ENCODE measurements at places on chromosomes 2 and 18.

DNA sequence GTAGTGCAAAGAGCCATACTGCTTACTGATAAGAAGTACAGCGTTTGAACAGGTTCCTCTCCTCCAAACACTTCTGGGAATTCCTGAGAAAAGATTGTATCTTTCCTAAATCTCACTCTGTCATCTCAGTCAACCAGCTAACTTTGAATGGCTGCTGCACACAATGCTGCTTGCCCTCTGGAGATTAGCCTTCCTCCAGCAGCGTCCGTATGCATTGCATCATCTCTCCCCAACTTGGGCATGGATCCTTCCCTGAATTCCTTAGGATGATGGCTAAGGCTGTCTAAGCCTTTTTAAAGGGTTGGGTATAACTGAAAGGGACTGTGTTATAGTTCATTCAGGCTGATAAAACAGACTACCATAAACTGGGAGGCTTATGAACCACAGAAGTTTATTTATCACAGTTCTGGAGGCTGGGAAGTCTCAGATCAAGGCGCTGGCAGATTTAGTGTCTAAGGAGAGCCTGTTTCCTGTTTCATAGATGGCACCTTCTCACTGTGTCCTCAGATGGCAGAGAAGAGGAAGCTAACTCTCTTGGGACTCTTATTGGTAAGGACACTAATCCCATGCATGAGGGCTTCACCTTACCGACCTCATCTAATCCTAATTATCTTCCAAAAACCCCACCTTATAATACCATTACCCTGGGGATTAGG is 105.3 kb downstream of the PAX3 start:
- DNase-seq: no peak

DNA sequence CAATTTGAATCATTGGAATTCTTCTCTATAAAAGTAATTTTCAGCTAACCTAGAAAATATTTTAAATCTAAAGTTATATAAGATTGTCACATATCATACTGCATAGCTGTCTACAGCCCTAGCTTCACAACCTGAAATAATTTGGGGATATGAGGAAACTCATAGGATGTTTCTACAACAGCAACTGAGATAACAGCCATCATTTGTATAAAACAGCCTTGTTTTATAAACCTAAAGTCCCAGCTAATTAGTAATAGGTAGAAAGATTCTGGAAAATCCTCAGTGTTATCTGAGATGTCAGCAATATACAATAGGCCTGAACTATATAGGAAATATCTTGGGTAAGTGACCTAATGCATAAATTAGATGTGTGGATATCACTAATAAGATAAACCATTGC is 47.6 kb upstream of the TSPYL6 start:
- no peak for DNase-seq

DNA sequence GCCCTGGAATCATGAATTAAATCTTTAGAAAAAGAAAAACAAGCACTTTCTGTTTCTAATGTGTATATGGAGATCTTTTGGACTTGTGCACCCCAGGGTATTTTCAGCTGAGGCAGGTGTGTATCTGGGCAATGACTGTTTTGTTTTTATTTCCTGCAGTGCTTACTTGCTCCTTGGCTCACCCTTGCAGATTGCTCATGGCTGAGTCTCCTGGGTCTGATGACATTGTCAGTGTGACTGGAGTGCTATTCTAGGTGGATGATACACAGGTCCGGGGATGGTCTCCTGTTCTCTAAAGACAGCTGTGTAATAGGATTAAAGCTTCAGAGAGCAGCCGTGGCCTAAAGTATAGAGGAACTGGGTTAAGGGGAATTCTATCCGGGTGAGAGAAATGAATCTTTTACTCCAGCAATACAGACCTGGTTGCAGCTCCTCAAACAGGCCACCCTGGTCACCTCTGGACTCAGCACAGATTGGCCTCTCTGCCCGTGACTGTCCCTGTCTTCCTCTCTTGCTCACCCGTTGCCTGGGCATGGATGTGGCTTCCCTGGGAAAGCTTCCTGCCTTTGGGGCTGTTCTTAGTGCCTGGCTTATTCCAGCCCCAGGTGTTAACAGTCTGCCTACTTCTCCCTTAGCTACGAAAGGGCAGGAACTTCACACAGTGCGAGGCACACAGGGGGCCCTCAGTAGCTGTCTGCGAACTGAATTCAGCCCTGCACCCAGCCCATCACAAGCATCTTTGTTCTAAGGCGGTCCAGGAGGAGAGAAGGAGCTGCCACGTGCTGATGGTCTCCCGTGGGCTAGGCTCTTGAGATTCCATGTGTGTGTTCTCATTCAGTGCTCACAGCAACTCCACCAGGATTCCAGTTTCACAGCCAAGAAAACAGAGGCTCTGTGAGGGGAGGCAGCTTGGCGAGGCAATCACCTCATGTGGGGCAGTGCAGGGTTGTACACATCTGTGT is 84.3 kb downstream of the ACOXL start:
- DNase-seq: no peak

DNA sequence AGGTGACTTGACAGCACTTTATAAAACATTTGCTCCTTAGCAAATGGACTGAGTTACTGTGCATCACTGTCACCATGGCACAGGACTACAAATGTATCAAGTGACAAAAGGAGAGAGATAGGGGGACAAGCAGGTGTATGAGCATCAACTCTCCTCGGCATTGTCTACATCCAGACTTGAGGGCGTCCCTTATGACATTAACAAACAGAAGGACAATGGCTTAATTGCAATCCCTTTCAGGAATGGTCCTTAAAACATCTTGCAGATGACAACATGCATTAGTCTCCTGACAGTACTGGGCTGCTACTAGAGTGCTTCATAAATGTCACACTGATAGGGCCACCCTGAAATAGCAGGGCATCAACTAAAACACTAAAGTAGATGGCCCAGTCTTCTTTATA is 198.8 kb downstream of the PDE1A start:
- DNase-seq: no peak

- no peak for DNase-seq
Observed at GRCh38 chr2:196245378-196246140, 74.2 kb upstream of the STK17B start.

DNA sequence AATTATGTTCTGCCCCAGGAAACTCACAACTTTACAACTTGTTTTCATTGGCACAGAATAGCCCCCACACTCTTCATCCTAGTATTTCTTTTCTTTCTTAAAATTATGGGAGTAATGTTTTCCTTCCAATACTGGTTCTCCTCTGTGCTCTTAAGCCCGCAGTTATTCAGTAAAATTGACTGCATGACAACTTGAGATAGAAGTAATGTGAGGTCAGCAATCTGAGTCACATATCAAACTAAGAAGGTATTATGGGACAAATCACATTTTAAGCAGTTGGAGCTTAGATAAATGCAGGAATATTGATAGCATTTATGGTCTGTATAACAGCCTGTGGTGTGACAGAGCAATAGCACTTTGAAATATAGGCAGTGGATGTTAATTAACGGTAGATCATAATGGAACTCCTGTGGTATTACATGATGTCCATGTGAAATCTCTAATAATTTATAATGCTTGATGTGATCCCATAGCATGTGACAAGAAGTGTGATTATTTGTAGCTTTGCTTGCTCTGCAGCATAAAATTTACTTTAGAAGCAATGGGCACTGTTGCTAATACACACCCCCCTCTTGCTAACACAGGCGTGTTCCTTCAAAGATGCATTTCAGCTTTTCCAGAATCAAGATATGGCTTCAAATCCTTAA is 351.4 kb upstream of the CDH20 start:
- no peak for DNase-seq

- no peak for DNase-seq
Observed at GRCh38 chr18:11412811-11413210, 196.6 kb upstream of the SLC35G4 start.

DNA sequence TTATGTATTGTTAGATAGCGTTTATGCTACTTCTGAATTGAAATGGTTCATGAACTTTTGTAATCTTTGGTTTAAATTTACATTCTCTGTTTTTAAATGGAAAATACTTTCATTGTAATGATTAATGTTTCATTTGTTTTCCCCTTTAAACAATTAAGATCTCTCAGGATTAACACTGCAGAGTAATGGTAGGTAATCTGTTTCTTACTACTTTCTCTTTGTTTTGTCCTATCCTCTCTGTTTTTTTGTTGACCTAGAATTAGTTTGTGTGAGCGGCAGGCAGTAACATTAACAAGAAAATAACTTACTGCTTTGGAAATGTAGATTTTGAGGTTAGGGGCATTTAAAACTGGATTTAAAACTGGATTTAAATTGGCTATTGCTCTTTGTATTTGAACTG is 19.1 kb downstream of the SMAD4 start:
- DNase-seq: no peak

- DNase-seq: no peak
Observed at GRCh38 chr2:28981620-28982376, 700 bp downstream of the TOGARAM2 start.

GRCh38 chr2:209076151-209076550 is 347.7 kb upstream of the MAP2 start:
- DNase-seq: no peak

GRCh38 chr2:156727867-156728266 is 291.7 kb downstream of the GPD2 start:
- DNase-seq: no peak

DNA sequence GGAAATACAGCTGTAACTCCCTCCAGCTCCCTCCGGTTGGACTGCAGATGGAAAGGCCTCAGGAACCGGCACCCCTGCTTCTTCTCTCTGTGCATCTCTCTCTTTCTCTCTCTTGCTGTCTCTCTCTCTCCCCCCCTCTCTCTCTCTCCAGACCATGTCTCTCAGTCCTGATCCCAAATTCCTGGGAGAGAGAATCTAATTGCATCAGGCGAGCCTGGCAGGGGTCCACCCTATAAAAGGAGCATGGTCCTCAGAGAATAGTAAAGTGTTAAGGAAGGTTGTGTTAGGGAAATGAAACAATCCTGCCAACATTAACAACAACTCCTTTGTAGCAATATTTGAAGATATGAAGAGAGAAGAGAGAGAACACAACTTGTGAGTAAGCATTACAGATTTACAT is 36.7 kb downstream of the VIT start:
- DNase-seq: no peak

- DNase-seq: no peak
Observed at GRCh38 chr2:18238209-18238608, 322.2 kb downstream of the RDH14 start.

DNA sequence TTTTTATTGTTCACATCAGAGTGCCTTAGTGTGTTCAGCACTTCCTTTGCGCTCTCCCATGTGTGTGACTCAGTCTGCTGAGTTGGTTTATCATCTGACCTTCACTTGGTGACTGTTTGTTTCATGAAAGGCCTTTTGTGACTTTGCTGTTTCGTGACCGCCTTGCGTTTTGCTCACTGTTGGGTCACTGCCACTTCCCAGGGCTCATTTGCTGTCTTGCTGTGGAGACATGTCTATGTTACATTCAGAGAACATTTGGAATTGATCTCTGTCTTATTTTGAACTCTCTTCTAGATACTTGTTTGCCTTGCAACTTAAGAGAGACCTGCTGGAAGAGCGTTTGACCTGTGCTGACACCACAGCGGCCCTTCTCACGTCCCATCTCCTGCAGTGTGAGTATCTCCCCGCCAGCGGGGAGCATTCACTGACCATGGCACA is 54.7 kb downstream of the FARP2 start:
- no peak for DNase-seq

DNA sequence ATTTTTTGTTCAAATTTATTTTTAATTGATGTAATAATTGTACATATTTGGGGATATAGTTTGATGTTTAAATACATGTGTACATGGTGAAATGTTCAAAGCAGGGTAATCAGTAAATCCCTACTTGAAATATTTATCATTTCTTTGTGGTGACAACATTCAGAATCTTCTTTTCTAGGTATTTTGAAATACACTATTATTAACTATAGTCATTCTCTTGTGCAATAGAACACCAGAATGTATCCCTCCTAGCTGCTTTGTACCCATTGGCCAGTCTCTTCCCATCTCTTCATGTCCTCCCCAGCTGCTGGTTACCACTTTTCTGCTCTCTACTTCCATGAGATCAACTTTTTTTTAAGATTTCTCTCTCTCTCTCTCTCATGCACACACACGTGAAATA is 126.5 kb downstream of the ZNF407 start:
- DNase-seq: no peak

DNA sequence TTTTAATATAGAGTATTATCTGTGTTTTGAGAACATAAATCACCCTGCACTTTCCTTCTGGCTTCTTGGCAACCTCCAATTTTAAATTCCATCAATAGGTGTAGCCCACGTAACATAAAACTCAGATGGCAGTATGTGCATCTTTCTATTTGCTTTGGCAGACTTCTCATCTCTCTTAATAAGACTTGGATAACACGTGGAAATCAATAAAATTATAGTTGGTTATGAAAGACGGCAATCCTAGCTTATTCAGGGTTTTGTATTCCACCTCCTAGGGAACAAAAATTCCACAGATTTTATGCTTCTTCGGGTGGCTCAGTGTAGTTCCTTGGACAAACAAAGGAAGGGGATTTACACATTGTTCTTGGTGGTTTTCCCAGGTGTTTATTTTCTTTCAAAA is 299.3 kb downstream of the RND3 start:
- no peak for DNase-seq

DNA sequence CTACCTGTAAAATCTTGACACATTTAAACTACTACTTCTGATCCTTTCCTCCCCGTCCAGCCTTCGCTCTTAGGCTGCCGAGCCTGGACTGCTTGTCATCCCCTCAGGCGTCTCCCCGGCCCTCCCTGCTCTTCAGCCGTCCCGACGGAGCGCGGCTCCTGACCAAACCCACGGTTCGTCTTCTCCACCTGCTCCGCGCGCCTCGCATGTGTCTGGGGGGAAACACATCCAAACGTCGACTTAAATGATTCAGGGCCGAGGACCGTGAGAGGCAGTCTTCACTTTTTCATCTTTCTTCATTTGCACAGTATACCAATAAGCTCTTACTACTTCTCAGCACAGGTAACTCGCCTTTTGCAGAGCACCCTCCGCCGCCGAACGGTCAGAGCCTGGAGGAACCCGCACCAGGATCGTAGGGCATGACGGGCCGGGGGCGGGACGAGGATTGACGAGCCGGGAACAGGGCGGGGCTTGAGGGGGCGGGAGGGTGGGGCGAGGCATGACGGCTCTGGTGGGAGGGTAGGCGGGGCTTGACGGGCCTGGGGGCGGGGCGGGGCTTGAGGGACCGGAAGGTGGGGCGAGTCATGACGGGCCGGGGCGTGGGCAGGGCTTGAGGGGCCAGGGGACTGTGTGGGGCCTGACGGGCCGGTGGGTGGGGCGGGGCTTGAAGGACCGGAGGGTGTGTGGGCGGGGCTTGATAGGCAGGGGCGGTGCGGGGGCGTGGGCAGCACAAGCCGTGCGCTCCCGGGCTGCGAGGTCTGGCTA is at the start of gene SEH1L:
TSS of gene SEH1L (plus strand) at position 727 of the 765 bp plus-strand sequence. CDS start 111 bp downstream, outside the sequence.
- peak; percentile 100 for DNase-seq

DNA sequence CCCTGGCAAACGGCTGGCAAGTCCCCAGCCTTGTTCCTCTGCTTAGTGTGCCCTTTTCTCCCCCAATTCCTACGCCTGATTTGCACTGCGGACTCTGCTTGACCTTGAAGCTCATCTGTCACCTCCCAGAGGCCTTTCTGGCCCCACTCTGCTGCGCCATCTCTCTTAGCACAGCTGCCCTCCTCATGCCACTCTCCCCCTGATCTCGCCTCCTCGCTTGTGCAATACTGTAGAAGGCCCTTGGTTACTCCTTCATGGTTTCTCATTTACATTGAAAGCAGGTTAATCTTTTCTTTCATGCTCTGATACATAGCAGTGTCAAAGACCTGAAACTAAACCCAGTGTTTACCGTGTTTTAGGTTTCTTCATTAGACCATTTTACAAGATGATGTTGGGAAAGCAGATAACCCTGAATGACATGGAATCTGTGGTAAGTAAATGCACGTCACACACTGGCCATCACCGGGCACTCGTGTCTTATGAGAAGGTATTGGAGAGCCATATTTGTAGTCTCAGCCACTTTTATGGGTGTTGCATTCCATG is 258.8 kb downstream of the ALPK2 start:
- no peak for DNase-seq

- no peak for DNase-seq
Observed at GRCh38 chr18:27144672-27145071, 40.4 kb downstream of the CHST9 start.
